ENCODE measurements at places on chromosomes 6 and 20. TPM values are rescaled to one million over a fixed set of nuclear protein-coding genes. Genes with fewer than 3 reads are reported as not detected.

GRCh38 chr6:156719395-156719719 lies 57.8 kb upstream of the ARID1B start:
- DNase-seq: peak; percentile 60

DNA sequence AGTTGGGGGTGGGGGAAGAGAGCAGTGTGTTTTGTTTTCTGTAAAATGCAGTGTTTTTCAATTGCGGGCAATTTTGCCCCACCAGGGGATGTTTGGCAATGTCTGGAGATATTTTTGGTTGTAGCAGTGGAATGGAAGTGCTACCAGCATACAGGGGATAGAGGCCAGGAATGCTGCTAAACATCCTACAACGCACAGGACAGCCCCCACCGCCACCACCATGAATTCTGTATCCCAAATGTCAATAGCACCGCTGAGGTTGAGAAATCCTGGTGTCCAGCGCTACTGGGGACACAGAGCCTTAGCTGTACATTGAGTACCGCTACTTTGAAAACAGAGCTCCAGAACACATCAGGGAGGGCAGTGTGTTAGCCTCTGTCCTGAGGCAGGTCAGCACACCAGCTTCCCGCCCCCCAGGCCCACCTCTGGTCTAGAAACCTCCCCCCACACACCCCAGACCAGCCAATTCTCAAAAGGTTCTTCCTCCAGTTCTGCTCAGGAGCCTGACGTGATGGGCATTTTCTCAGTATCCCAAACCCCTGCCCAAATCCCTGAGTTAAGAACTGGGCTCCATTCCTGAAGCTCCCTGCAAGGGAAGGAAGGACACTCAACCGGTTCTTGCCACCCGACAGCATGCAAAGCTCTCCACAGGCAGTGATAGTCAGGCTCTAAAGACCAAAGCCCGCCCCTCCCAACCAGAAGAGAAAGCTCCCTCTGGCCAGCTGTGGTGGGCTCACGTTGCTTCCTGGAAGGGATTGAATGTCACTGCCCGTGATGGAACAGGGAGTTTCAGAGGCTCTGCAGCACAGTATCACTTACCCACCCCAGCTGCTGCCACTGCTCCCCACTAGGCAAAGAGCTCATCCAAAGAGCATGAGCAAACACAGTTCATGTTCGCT lies 321.5 kb upstream of the JARID2 start:
- no peak for DNase-seq

- DNase-seq: no peak
Observed at GRCh38 chr20:49979030-49979832, 3.5 kb upstream of the SNAI1 start.

DNA sequence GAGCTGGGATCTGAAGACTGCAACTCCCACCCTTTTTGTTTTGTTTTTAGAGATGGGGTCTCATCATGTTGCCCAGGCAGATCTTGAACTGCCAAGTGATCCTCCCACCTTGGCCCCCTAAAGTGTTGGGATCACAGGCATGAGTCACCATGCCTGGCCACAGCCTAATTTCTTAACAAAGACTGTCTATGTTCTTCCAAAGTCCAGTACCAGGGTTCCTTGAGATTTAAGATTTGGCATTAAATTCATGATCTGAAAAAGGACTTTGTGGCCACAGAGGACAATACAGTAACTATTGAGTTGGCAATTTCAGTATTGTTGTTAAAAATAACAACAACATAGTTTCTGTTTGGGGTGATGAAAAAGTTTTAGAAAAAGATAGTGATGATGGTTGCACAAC lies 28.7 kb upstream of the BEND3 start:
- DNase-seq: no peak

DNA sequence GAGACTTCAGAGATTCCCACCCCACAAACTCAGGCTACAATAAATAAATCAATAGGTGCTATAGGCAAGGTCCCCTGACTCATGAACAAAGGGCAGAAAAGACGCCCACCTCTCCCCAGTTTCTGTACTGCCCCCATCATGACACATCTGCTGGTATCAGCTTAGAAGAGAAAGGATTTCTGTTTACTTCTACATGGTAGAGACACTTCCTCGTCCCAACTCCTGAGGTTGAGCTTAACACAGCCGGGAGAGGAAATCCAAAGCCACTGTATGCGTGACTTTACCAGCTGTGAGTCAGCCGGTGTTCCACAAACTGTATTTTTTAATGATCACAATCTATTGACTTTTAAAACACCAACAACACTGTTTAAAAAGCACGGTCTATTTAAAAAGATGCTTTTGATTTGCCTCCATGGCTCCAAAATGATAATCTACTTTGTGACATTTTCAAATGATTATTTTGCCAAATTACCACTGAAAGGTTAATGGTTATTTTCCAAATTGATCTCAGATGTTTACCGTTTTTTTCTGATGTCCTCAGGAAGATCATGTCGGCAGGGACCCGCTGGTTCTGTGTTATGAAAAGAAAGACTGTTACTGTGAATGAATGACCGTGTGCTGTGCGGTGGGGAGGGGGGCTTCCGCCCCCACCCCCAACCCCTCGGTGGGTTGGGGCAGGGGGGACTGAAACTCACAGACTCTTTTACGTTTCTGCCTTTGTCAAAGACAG lies 72.5 kb downstream of the ATP9A start:
- peak; percentile 36 for DNase-seq

GRCh38 chr20:44215125-44215524 lies 4.6 kb upstream of the OSER1 start:
- DNase-seq: peak; percentile 84

- no peak for DNase-seq
Observed at GRCh38 chr6:36025932-36026327, 1.5 kb upstream of the SLC26A8 start.

DNA sequence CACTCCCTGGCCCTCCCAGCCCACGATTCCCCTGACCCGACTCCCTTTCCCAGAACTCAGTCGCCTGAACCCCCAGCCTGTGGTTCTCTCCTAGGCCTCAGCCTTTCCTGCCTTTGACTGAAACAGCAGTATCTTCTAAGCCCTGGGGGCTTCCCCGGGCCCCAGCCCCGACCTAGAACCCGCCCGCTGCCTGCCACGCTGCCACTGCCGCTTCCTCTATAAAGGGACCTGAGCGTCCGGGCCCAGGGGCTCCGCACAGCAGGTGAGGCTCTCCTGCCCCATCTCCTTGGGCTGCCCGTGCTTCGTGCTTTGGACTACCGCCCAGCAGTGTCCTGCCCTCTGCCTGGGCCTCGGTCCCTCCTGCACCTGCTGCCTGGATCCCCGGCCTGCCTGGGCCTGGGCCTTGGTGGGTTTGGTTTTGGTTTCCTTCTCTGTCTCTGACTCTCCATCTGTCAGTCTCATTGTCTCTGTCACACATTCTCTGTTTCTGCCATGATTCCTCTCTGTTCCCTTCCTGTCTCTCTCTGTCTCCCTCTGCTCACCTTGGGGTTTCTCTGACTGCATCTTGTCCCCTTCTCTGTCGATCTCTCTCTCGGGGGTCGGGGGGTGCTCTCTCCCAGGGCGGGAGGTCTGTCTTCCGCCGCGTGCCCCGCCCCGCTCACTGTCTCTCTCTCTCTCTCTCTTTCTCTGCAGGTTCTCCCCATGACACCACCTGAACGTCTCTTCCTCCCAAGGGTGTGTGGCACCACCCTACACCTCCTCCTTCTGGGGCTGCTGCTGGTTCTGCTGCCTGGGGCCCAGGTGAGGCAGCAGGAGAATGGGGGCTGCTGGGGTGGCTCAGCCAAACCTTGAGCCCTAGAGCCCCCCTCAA lies at the start of gene LTA:
Gene LTA (plus strand): TSS at position 249 of the 871 bp plus-strand sequence. CDS start 454 bp downstream, at position 703.
- DNase-seq: peak; percentile 42

DNA sequence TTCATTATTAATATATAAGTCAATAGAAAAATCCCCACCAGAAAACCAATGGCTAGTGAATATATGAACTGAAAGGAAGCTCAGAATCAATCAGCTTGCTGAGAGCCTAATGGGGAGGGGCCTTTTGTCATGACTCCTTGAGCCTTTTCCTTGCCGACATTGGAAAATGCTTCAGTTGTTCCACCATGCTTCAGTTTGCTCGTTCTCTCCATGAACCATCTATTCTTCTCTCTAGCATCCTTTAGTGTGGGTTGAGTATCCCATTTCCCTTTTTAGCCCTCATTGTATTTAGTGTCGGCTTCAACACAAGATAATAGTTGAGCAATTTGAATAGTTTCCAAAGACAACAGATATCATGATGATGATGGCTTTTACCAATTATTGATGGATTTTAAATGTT lies 139.9 kb downstream of the ADGRG6 start:
- DNase-seq: no peak

DNA sequence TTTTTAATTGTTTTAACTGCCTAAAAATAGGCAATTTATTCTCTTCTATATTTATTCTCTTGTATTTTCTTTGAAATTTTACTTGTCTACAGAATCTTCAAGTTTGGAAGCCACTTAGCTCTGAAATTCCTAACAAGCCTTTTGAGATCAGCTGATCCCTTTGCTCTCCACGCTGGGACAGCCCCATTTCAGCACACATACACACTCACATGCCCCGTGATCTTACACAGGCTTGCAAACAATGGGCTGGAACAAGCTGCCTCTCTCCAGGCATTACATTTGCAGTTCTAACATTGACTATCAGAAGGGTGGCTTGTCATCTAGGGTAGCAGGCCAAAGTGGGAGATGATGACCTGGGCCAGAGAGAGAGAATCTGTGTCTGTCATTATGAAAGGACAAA lies 62.1 kb upstream of the RAB32 start:
- no peak for DNase-seq

- DNase-seq: no peak
Observed at GRCh38 chr20:40892642-40893041, 136.0 kb upstream of the TOP1 start.

- DNase-seq: no peak
Observed at GRCh38 chr20:42267793-42268384, 649.7 kb upstream of the CHD6 start.

DNA sequence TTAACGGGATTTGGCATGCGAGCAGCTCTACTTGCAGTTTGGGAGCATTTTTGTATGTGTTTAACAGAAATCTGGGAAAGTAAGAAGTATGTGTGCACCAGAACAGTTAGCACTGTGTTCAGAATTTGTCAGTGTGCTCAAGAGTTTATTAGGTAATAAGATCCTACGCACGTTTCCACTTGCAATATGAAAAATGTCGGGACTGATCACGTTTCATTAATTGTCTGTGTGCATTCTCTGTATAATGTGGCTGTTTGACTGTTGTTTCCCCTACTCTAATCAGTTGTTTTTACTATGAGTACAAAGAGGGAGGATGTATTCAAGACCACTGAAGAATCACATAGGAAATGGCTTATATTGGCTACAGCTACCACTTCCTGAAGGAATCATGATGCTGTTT lies 349.7 kb upstream of the POU3F2 start:
- no peak for DNase-seq

DNA sequence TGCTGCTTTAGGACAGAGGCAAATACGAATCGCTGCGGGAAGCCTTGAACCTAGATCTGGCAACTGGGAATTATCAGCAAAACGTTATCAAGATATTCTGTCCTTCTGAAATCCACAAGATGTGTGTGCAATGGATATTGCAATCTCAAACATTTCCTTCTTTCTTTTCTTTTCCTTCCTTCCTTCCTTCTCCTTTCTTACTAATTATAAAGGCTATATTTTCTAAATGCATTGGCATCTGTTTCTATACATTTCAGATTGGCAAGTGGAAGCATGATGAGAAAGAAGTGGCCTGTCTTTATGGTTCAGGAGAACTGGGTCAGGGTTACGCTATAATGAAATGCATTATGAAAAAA lies 2.0 kb downstream of the TAGAP start:
- no peak for DNase-seq

GRCh38 chr6:39951716-39952115 lies 17.5 kb upstream of the MOCS1 start:
- DNase-seq: no peak

DNA sequence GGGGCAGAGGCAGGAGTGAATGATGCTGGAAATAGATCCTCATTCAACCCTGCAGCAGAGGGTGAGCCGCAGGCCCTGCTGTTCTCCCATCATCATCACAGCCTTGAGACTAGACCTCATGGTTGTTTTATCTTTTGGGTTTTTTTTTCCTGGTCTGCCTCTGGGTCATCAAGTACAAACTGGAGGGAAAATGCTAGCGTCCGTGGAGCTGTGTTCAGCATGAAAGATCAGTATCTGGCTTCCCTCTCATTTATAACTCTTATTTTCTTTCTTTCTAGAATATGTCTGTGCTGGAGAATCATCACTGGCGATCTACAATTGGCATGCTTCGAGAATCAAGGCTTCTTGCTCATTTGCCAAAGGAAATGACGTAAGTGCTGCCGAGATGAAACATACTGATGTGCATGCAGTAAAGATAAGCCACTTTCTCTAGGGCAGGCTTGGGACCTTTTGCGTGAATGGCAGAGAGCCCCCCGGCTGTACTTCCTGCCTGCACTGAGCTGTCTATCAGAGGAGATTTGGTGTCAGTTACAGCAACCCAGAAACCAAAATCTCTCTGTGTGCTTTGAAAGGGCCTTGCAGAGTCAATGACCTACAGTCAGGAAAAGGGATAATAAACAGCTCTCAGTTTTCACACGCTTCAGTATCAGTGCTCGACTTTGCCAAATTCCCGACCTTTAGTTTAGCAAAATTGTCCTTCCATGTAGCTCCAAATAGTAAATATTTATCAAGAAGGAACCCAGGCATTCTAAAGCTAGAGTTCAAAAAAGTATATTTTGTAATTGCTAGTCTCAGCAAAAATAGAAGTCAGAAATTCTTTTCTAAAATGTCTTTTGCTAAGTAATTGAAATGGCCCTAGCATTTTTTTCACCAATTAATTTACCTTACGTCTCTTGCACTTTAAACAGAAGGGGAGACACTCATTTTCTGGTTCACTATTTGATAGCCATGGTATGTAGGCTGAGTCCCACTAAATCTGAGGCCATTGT lies 76.3 kb downstream of the MTFR2 start:
- DNase-seq: no peak

GRCh38 chr6:47701363-47701762 lies 3.0 kb downstream of the ADGRF4 start:
- no peak for DNase-seq

GRCh38 chr20:20427227-20427864 lies 59.4 kb downstream of the INSM1 start:
- DNase-seq: no peak

DNA sequence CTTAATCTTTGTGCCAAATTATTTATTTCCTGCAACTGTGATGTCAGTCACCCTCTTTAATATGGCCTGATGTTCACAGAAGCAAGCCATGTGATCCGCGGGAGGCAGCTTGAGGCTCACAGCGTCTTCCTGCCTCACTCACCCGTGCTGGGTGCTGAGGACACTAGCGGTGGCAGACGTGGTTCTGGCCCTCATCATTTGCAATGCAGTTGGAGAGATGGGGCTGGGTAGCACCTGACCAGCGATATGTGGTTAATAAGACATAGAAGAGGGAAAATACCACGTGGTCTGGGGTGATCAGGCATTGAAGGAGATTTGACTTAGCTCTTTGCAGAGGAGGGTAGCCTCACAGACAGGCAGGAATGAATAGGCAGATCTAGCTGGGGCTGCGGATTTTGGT lies 264.7 kb downstream of the TMEM242 start:
- no peak for DNase-seq

GRCh38 chr6:8383584-8383983 lies 51.8 kb downstream of the SLC35B3 start:
- no peak for DNase-seq

RNF217 gene
- 15.0 TPM for total RNA-seq

C20orf141 gene
- total RNA-seq: not detected

CCN6 gene
- not detected for total RNA-seq

AIF1 gene
- total RNA-seq: 17.3 TPM

ETV7 gene
- 2.8 TPM for total RNA-seq

Data from mucosa of descending colon (tissue), 3 donors.